ENCODE measurements at places on chromosomes 2 and 18. TPM values are rescaled to one million over a fixed set of nuclear protein-coding genes. Genes with fewer than 3 reads are reported as not detected.

- no peak for DNase-seq
Measured at GRCh38 chr2:24859968-24860600, 60.0 kb downstream of the ADCY3 start.

Gene ANKRD53
- 5.1 TPM for polyA plus RNA-seq

Gene DSG4
- polyA plus RNA-seq: not detected

DNA sequence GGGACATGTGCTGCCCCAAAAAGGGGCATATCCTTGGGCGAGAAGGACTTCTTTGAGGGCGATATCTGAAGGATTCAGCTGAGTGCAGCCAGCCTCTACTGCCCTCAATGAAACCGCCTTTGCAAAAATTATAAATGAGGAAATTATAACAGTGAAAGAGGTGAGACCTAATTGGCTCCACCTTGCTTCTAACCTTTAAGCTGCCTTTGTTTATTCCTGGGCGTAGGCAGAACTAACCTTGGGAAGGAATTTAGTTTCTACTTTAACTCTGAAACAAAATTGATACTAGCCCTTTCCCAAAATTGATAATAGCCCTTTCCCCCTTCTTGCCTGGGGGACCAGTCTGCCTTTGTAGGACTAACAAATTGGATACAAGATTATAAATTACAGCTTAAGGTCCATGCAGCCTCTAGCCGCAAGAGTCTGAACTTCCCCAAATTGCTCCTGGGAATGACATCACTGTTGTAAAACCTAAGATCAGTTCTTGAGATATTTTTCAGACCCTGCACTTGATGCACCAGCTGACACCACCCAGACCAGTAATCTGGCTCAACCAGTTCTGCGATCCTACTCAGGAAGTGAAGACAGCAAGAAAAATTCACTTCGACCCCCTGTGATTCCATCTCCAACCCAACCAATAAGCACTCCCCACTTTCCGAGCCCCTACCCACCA lies 36.0 kb upstream of the ASAP2 start:
- DNase-seq: no peak

DNA sequence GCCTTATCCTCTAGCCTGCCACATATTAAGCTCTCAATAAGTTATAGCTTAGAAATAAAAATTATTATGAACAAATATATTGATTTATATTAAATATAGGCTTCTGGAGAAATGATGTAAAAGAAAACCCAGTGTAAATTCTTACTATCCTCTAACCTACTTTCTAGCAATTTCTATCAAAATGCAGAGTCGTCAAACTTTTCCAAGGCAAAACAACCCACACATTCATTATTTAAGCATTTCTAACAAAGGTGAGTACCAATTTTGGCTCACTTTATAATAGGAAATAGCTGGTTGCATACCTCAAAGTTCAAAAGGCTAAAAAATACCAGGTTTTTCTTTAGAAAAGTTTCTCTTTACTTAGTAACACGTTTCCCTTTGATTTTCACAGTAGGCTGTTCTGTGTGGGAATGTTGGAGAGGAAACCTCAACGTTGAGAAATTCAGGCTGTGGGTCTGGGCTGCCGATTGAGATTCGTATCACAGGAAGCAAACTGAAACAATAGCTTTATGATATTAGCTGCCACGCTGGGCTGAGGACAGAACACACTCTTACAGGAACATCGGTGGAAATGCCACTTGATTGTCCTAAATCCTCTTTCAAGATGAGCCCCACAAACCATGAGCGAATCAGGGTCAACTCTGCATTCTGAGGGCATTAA lies 53.0 kb downstream of the EPAS1 start:
- no peak for DNase-seq

- DNase-seq: no peak
Measured at GRCh38 chr2:29900971-29901633, 20.3 kb downstream of the ALK start.

- DNase-seq: no peak
Measured at GRCh38 chr2:65326276-65326675, 98.6 kb downstream of the ACTR2 start.

Gene COL3A1
- 48.4 TPM for polyA plus RNA-seq

Gene FBLN7
- 2.2 TPM for polyA plus RNA-seq

Gene PTPRN
- 8.5 TPM for polyA plus RNA-seq

DNA sequence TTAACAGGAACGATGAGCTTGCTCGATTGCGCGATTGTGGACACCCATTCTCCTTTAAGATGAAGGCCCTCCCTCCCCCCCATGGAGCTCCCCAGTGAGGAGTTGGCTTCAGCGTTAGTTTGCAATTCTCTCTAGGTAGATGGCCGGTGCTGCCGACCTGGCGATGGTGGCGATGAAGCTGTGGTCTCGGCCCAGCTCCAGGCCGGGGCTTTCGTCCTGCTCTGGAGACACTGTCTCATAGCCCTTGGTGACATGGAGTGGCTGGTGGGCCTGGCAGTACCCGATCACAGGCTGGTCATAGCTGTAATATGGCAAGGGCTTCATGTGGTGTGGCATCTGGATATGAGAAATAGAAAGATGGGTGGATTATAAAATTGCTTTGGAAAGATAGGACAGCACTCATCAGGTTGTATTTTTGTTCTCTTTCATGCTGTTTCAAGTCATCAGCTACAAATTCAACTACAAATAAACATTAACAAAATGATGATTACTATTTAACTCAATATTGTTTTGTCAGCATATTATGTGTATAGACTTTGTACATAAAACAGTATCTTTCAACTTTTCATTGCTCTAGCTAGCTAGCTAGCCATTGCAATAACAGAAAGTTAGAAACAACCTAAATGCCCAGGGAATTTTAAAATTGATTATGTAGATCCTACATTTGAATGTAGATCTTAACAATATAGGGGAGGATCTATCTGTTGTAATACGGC lies 773.4 kb downstream of the LRRTM4 start:
- no peak for DNase-seq

Gene INHBB
- 2.4 TPM for polyA plus RNA-seq

Gene CYP27A1
- polyA plus RNA-seq: 45.8 TPM

- DNase-seq: no peak
Measured at GRCh38 chr18:12287684-12288402, 20.2 kb upstream of the TUBB6 start.

DNA sequence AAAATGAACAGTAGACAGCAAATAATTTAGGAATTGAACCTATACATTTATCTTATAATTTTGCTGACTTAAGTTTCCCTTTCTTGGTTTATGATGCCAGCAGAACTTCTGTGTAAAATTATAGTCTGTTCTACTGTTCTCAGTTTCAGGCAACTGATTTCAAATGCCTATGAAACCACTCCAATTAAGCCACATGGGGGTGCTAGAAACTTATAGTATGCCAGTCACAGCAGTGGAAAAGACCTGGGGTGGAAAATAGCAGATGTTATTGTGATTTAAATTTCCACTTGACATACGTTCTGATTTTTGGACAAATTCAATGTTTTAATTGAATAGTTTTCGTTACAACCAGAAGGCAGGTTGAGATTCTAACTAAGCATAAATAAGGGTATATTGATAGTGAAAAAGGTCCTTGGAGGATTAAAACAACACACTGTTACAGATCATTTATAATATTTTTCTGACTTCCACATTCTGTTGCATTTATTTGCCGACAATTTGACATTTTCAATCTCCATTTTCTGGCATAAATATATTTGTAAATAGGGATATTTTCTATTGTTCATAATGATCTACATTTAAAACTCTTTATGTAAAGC lies 61.4 kb downstream of the CPS1 start:
- no peak for DNase-seq

- DNase-seq: no peak
Measured at GRCh38 chr2:42756966-42757513, 6.9 kb downstream of the OXER1 start.

Gene NEUROD1
- polyA plus RNA-seq: not detected

Gene RAB6C
- 0.13 TPM for polyA plus RNA-seq

DNA sequence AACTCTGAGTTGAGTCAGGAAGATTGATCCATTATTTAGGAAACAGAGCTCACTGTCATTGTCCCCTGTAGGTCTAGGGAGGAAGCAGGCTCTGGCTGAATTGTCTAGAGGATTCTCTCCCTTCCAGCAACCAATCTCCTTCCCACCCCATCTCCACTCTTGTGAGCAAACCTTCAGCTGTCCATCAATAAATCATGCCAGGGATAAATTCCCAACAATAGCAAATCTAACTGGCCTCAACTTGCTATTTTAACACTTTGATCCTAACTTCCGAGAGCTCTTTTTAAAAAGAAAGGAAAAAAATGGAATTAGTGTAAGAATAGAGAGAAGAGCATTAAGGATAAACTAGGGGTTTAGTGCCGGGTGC lies 53.5 kb downstream of the ATP8B1 start:
- no peak for DNase-seq

DNA sequence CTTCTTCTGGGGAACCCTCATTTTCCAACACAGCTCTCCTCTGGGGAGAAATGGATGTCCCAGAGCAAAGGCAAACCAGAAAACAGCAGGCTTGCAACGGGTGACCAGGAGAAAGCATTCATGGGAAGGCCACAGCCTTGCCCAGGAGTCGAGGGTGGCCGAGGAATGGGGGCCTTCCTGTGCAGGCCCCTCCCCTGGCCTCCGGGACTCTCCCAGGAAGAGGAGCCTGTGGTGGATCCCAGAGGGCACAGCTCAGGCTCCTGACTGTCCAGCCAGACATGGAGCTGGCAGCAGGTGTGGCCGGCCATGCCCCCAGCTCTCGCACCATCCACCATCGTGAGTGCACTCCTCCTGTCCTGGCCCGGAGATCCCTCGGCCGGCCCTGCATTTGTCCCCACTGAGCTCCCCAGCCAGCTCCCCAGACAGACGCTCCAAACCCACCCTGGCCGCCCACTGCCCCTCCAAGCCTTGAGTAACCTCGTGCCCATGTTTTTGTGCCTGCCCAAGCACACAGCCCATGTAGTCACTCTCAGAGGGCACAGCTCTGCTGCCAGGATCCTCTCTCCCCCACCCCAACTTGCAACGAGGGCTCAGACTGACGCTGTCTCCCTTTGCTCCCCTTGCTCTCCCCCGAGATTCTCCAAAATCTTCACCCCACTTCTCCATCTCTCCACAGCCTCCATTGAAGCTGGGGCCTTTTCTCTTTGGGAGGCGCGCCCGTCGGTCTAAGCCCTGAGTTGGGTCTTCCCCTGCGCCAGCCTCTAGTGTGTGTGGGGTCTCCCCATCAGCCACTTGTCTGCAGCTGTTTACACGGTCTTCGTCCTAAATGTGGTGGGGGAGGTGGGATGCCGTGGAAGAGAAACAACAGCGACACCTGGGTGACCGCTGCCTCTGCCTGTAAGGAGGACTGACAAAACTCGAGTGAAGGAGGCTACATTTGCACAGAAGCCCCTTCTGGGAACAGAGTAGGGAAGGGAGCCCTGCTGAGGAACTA lies 9.8 kb downstream of the PRLH start:
- DNase-seq: no peak

GRCh38 chr2:69781321-69782248 lies 39.7 kb downstream of the ANXA4 start:
- DNase-seq: no peak

GRCh38 chr2:19797871-19798270 lies 103.9 kb downstream of the TTC32 start:
- no peak for DNase-seq

GRCh38 chr2:24353973-24354372 lies 6.4 kb downstream of the ITSN2 start:
- DNase-seq: no peak

DNA sequence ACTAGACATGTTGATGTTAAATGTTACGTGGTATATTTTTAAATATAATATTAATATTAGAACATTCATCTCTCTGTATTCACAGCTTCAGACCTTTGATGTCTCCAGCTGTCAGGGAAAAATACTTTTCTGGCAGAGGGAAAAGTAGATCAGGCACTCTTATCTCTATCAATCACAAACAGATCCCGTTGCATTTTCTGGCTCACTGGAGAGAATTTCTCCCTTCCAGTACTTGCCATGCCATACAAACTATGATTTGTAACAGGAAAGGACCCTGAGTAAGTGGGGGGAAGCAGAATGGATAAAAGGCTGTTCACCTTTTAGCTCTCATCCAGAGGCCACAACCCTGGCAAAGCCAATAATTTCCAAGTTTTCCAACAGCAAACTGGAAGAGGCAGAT lies 158.0 kb downstream of the TCF4 start:
- DNase-seq: no peak

DNA sequence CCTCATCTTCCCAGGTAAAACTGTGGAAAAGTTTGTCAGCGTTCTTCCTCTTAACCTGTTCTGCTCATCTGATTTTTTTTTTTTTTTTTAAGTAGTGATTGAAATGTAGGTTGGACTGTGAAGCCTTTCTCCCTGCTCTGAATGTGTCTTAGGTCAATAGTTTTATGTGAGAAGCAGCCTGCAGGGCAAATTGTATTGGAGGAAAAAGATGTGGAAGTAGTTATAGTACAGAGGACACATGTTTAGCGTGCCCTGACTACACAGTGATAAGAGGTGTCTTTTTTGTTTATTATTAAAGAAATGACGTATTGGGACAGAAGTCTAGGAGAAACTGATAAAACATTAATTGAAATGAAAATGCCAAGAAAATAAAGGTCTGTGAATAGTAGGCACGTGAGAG lies 1.5 kb downstream of the MTA3 start:
- no peak for DNase-seq

Gene RGPD8
- polyA plus RNA-seq: 0.44 TPM

DNA sequence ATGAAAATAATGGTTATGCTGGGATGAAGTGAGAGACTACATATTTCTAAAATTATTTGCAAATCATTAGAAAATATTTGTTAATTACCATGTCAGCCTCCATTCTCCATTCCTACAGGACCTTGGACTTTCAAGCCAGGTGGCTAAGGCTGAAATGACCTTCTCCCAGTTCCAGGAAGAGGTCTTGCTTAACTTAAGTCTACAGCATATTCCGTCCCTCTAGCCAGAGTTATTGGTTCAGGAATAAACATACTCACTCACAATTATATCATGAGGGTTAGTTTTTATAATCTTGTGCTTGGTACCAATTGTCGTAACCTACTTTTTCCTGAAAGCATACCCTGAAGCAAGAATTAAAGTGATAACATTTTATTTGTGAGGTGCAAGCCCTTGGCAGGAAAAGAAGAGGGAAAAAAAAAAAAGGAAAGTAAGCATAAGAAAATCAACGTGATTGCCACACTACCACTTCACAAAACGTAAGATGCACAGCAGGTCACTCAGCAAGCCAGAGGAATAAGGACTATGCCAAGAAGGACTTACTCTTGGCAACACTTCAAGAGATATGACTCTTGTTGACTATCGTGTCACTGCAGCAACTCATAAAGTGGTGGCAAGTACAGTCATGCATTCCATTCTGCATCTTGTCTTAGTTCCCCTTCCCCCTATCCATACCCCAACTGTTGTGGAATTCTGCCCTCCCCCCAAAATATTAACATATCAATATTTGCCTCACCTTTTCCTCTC lies 479.1 kb downstream of the MBD2 start:
- DNase-seq: no peak

DNA sequence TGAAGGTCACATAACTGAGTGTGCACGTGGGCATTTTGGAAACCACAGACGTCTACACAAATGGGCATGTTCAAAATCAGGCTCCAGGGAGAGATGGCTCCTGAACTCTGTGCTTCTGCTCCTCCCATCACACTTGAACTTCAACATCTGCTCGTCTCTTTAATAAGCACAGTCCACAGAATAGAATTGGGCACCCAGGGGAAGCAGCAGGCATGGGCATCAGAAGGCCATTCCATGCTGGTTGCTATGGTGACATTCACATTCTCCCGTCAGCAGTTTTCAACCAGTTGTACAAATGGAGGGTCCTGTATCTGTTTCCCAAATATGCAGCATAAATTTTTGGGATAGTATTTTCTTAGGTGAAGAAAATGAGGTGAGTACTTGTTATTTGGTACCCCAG lies 183.7 kb upstream of the COPS8 start:
- no peak for DNase-seq
